SK-MEL-5 (cell line): ENCODE measurements at places on chromosomes 4 and X.

DNA sequence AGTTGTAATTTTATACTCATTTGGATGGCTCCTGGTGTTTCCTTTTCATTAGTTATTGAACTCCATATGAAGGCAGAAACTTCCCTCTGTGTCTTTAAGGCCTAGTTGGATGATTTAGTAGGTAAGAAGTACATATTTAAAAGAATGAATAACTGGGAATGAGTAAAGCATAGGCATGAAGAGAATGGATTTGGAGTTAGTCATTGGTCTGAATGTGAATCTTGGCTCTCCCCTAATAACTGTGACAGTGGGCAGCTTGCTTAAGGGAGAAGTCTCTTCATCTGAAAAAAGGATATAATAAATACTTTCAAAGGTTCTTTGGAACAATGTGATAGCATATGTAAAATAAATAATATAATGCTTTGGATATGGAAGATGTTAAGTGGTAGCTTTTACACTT lies 13.2 kb downstream of the SNX25 start:
- DNase-seq: no peak

DNA sequence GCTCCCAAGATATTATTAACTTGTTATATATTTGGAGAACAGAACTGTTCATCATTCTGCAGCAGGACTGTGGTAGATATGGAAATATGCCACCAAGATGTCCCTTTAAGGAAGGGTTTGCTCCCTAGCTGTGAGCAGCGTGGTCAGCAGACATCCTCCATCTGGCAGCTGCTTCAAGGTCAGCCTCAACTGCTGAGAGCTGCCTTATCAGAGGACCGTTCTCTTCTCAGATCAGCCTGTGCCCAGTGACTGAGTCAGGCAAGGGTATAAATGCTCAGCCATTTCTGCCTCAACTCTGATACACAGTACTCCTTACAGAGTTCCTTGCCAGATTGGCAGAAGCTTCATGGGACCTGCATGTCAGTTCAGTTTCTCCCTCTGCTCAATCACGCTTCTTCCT lies 63.4 kb upstream of the MAGEB2 start:
- no peak for DNase-seq

DNA sequence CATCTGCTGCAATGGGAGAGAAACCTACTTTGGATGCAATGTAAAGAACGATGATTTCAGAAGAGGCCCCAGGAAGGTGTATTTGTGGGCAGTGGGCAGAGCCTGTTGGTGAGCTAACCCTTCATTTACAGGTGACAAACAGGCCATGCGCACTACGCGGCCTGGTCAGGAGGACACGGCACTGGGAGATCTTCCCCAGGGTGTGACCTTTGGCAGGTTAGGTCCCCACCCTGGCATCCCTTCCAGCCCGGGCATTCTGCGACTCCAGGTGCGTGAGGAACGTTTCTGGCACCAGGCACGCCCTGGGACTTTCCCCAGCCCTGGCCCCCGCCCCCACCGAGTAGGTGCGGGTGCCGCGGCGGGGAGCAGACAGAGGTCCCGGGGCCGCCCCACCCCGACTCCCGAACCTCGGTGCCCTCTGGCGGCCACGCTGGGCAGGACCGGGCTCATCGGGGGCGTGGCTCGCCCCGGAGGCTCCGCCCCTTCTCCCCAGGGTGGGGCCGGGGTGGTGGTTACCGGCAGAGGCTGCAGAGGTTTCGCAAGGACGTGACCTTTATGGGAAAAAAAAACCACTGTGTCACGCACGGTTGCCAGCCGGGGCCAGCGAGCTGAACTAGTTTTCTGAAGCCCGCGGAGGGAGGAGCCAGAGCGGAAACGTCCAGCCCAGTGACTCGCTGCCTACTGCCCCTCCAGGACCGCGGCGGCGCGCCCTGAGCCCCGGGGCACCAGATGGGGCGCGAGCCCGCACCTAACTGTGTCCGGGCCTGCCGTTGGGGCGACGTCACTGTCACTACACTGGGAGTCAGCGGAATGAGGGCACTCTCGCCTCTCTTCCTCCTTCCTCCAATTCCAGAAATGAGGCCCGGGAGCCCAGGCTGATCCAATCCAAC lies 5.0 kb upstream of the NYX start:
- peak; percentile 92 for DNase-seq

DNA sequence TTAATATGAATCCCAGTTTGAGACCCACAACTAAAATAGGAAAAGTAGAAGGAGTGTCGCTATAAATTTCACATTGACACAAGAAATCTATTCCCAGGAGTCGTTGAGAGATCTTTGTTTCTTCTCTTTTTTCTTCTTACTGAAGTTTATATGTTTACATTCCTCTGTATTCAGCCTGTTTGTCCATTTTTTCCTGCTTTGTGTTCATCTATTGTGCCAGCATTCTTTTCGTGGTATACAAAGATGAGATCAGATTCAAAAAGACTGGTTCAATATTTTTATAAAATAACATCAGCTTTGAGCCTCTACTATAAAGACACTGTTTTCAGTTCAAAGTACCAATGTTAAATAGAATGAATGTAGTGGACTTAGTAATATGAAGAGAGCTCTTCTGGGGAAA lies 95.4 kb upstream of the MYOZ2 start:
- DNase-seq: no peak

DNA sequence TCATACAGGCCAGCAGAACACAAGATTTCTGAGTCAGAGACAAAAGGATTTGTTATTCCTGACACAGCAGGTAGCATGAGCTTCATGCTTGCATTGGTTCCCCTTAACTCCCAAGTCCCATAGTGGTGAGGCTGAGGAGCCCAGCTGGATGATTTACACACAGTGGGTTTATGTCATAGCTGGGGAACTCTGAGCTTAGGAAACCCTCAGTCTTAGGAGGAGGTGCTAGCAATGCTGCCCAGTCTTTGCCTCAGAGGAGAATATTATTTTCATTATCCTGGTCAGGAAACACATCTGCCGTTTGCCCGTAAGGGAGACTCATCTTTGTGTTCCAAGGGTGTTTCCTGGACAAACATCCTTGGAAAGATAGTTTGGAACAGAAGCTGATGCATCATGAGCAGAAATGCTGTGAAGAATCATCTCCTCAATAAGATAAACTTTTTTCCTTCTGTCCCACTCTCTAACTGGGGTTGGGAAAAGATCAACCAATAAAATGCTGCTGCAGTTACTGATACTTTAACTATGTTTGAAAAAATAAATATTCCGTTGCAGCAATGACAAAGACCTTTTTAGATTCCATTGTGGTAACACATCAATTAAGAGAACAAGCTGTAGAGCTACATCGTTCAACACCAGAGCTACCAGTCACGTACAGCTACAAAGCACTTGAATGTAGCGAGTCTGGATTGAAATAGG lies 146.8 kb downstream of the DCLK2 start:
- DNase-seq: no peak
